HuH-7 (cell line): ENCODE measurements at places on chromosomes 7 and 10.

GRCh38 chr7:143280160-143280559 is 4.6 kb upstream of the TMEM139 start:
- DNase-seq, result no peak

DNA sequence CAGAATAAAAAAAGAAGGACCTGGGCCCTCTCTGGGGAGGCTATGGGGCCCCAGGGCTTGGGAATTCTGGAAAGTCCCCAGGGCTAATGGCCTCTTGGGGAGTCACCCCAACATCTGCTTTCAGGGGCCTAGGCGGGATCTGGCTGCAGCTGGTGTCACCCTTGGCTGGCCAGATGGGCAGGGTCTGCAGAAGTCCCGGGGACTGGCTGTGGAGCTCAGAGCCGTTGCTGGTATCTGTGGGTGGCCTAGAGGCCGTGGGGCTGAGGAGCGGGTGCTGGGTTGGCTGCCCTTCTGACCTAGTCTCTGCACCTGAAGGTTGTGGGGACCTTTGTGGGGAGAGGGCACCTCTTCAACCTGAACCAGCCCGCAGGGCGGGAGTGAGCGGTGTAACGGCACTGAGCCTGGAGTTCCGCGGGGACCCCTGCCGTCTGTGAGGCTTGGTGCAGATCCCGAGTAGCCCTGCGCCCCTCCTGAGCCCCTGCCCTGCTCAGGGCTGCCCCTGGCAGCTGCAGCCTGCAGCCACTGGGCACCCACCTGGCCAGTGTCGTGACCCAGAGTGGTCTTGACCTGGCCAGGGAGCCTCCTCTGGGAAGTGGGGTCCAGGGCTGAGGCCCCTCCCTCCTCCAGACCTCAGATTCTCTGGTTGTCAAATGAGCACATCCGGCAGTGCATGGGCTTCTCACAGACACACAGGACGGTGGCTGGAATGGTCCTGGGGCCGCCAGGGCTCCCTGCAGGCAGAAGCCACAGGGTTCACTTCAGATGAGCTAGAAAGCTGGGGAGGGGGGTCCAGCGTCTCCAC is 51.5 kb downstream of the UNCX start:
- DNase-seq, result no peak

DNA sequence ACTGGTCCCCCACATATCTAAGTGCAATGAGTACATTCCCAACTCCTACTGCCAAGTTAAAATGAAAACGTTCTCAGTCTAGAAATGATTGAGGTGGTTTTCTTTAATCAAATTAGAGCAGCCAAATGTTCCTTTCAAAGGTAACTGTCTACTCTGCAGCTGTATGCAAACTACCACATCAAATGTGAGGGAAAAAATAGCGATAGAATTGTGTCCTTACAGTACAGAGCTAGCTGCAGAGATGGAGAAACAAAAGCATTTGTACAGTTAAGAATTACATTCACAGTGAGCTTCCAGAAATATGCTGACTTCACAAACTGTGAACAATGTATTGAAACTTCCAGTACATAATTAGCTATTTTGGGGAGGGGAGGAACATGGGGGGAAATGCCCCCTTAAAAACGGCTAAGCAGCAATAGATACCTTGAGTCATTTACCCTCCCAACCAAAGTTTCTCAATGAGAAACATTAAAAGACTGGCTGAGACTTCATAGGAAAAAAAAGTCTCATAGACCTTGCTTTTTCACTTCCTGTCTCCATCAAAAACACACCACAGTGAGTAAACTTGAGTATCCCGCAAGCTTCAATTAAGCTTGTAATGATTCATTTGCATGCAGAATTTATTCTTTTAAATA is 22.9 kb downstream of the CDK6 start:
- no peak for DNase-seq

- no peak for DNase-seq
Observed at GRCh38 chr7:37287131-37287855, 161.4 kb downstream of the ELMO1 start.

DNA sequence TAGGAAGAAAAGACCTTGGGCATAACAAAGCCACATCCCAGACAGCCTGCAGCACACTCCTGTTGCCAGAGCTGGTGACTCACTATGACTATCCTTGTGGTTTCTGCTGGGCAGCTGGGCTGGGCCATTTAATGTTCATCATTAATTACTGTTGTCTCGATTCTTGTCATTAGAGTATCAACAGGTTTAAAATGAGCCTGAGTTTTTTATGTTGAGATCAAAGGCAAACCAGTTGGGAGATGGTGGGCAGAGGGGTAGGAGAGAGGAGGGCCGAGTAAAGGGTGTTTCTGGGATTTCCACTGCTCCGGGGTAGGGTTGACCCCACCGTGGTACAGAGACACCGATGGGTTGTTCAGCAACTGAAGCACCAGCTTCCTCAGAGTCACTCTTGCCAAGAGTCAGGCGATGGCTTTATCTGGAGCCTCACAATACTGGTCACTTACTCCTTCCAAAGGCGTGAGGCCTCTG is 128.7 kb upstream of the LYZL1 start:
- DNase-seq, result no peak

GRCh38 chr7:17962652-17963051 is 22.4 kb upstream of the SNX13 start:
- DNase-seq, result no peak

GRCh38 chr10:100043796-100044195 is 34.0 kb upstream of the DNMBP start:
- DNase-seq, result no peak

- no peak for DNase-seq
Observed at GRCh38 chr7:134431815-134432214, 27.1 kb downstream of the AKR1B1 start.

- no peak for DNase-seq
Observed at GRCh38 chr7:31487476-31487875, 26.4 kb upstream of the ITPRID1 start.

- no peak for DNase-seq
Observed at GRCh38 chr10:43585981-43586729, 11.7 kb upstream of the ZNF239 start.

DNA sequence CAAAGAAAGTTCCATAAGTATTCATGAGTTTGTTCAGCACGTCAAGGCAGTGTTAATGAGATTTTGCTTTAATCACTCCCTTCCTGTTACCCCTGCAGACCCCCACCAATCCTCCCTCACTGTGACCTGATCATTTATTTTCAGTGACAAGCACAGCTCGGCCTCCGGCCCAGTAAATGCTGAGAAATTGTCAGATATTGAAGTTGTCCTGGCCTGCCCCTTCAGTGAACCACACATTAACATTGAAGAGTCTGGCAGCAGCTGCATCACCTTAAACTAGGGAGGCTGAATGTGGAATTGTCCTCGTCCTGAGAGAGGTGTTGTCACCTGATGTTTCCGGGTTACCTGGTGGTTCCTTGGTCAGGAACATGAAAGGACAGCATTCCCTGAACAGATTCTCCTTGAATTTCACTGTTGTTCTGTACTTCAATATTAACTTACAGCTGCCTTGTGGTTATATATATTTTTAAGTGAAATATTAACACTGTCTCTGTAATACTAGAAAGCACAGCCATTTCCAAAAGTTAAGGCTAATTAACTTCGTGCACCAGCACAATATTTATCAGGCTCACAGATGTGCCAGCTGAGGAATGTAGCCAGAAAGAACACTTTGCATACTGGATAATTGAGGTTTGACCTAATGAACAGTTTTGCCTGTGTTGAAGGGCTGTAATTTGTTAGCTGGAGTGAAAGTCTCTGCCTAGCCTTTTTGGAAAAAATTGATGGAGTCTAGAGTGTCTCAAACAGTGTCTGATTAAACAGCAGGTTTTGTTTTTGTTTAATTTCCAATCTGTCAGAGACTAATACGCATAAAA is 265.3 kb downstream of the HDAC9 start:
- DNase-seq, result no peak

GRCh38 chr10:62463364-62463763 is 89.2 kb downstream of the ZNF365 start:
- no peak for DNase-seq

GRCh38 chr10:99484626-99485581 is 47.8 kb upstream of the NKX2-3 start:
- peak; percentile 26 for DNase-seq

DNA sequence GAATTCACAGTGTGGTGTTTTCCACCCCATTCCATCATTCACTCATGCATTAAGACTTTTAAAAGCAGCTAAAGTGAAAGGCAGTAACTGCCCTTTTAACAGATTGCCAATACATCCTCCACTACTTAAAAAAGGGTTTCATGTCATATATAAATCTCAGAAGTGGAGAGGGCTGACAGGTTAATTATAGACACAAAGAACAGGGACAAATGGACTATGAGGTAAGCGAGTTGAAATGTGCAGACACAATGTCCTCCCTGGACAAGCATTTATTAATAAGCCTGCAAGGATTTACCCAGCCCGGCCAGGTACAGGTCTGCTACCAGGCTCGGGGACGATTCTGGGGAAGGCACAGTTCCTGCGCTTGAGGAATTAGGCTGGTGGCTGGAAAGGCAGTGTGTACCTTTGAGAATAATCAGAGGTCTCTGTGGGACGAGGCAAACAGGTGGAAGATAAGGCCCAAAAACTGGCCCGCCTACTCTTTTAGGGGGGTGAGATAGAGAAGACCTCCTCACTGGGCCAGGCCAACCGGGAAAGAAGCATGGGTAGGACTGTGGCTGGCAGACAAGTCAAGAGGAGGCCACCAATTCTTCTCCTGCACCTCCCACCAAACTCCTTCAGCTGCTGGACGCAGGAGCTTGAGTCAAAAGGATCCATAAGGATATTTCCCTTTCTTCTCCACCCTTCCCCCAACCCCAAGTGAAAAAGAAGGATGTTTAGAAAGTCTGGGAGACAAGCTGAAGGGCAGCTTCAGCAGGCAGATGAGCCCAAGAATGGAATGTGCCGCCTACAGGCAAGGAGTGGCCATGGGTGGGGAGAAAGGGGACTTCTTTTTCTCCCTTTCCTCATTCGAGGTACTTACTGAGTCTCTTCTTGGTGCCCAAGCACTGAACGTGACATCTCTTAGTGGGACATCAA is 1.5 kb downstream of the PDLIM1 start:
- peak; percentile 67 for DNase-seq

- DNase-seq, result no peak
Observed at GRCh38 chr10:127364034-127364433, 167.6 kb upstream of the INSYN2A start.

DNA sequence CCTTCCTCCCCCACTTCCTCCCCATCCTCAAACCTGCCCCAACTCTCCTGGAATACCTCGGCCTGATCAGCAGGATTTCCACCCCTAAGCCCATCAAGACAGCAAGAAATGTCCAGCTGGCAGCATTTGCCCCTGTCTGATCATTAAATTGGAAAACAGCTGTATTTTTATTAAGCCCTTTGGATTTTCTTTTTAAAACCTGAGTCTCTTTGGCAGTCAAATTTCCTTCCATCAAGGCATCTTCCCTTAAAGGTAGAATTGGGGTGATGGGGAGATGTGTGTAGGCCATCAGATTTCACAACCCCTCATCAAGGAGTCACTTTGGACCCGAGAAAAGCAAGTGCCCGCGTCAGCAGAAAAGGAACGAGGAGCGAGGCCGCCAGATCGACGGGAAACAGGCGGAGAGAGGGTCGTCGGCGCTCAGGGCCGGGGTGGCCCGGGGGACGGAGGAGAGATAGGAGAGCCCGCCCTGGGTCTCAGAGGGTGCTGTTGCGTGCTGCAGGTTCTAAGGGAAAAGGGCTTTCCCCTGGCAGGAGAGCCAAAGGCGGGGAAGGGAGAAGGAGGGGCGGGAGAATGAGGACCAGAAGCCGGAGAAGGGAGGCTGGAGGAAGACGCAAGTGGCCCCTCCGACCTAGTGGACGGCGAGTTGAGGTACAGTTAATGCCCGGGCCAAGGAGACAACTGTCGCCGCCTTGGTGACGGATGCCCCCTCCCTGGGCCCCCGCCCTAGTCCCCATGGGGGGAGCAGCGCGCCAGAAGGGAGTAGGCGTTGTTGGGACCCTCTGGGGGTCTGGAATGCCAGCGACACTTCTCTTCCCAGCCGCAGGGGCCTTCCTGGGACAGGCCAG is 11.5 kb upstream of the GATA3 start:
- no peak for DNase-seq

DNA sequence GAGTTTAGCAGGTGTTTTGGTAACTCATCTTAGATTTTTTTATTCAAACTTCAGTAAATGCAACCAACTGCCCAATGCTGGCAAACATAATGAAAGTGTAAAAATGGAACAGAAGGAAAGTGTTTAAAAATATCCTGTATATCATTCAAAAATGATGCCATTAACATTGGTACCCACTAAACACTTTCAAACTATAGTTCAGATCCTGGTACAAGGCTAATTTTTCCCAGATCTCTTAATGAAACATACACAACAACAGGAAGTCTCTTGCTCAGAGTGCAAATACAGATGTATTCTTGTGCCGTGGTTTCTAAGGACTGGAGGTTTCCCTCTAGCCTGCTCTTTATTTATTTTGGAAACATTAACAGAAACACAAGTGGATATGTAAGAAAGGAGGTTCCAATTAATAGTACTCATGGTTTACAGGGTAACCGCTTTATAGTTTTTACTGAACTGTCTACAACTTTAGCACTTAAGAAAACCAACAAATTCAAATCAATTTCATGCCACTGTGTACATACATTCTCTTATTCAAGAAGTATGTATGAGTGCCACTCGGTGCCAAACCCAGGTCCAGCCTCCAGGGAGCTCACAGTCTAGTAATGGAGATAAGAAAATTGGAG is 176.0 kb upstream of the AKR1E2 start:
- DNase-seq, result no peak

DNA sequence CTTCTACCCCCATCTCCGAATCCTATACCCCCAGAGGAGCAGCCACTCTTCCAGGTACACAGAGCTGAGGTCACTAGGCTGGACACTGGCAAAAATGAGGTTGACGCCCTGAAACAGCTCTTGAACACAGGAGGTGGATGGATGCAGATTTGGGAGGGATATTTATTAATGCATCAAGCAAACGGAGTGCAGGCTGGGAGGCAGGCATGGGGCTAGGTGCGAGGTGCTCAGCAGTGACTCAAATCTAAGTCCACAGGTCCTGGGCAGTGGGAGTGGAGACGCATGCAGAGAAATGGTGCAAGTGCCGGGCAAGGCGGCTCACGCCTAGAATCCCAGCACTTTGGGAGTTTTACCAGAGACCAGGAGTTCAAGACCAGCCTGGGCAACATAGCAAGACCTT is 11.0 kb downstream of the GUSB start:
- no peak for DNase-seq

DNA sequence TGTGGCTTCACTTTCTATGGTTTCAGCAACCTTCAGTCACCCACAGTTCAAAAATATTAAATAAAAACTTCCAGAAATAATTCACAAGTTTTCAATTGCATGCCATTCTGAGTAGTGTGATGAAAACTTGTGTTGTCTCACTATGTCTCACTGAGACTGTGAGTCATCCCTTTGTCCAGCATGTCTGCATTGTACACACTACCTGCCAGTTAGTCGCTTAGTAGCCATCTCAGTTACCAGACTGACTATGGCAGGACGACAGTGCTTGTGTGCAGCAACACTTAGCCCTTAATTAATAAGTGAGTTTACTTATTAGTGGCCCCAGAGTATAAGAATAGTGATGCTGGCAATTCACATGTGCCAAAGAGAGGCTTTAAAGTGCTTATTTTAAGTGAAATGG is 22.5 kb downstream of the CCDC186 start:
- DNase-seq, result no peak

DNA sequence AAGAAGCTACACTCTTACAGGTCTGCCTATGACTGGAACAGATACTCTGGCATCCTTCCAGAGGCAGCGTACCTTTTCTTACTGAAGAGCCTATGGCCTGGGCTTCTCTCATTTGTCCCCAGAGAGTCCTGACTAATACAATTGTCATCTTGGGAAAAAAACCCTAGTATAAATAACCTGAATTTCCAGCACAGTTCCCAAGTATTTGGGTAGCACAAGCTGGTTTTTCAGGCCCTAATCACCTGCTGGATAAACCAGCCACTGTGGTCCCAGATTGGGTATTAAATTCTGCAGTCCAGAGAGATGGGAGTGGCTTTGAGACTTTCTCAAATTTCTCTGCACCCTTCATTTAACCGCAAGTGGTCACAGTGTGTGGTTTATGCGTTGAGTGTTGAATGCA is 186.8 kb upstream of the NEBL start:
- DNase-seq, result no peak
